SK-N-MC (cell line): ENCODE measurements at places on chromosomes 2 and 18.

GRCh38 chr18:25313268-25313667 is 38.7 kb downstream of the ZNF521 start:
- no peak for DNase-seq

- DNase-seq = peak; percentile 30
These were observed 344.6 kb upstream of the CHAC2 start for GRCh38 chr2:53422979-53423378.

- DNase-seq = no peak
These were observed 77.8 kb downstream of the RAPGEF4 start for GRCh38 chr2:172813314-172813888.

DNA sequence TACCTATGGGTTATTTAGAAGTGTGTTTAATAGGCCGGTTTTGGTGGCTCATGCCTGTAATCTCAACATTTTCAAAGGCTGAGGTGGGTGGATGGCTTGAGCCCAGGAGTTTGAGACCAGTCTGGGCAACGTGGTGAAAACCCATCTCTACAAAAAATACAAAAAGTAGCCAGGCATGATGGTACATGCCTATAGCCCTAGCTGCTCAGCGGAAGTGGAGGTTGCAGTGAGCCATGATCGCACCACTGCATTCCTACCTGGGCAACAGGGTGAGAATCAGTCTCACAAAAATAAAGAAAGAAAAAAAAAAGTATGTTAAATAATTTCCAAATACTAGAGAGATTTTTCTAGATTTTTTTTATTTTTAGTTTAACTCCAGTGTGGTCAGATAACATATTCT is 316.0 kb downstream of the KIAA1328 start:
- no peak for DNase-seq

- DNase-seq = no peak
These were observed 30.4 kb downstream of the ADAM17 start for GRCh38 chr2:9525266-9525665.

GRCh38 chr2:54459037-54459441 is 2.9 kb downstream of the SPTBN1 start:
- no peak for DNase-seq

DNA sequence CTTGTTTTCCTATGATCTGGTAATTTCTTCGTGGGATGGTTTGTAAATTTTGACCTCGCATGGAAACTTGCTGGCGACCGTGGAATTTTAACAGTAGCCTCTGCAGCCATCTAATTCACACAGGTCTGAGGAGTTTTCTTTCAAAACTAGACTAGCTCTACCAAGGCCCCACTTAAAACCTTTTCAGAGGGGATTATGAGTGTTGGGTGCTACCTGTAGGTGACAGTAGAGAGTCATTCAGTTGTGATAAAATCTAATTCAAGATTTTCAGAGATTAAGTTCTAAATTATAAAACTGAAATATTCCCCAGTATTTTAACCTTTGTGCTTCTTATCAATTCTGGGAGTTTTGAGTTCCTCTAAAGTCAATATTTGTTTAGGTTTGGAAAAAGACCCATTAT is 31.0 kb downstream of the THSD7B start:
- no peak for DNase-seq

GRCh38 chr2:108199726-108200125 is 40.0 kb upstream of the SULT1C3 start:
- DNase-seq = no peak

DNA sequence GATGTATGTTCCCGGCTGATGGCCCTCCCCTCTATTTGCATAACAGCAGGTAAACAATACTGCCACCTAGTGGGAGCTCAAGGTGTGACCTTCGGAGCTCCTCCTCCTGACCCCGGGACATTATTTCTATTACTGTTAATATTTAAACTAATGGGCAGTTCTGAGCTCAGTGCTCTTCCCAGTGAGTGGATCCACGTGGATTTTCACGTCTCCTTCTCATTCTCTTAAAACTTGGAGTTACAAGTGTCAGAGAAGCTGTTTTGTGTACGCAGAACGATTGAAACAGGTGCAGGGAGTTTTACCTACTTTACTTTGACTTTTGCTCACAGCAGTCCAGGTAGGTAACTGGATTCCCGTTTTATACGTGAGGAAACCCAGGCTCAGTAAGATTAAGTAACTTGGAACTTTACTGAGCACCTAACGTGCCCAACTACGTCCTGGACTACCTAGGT is 127.3 kb downstream of the PRKCE start:
- peak; percentile 14 for DNase-seq

DNA sequence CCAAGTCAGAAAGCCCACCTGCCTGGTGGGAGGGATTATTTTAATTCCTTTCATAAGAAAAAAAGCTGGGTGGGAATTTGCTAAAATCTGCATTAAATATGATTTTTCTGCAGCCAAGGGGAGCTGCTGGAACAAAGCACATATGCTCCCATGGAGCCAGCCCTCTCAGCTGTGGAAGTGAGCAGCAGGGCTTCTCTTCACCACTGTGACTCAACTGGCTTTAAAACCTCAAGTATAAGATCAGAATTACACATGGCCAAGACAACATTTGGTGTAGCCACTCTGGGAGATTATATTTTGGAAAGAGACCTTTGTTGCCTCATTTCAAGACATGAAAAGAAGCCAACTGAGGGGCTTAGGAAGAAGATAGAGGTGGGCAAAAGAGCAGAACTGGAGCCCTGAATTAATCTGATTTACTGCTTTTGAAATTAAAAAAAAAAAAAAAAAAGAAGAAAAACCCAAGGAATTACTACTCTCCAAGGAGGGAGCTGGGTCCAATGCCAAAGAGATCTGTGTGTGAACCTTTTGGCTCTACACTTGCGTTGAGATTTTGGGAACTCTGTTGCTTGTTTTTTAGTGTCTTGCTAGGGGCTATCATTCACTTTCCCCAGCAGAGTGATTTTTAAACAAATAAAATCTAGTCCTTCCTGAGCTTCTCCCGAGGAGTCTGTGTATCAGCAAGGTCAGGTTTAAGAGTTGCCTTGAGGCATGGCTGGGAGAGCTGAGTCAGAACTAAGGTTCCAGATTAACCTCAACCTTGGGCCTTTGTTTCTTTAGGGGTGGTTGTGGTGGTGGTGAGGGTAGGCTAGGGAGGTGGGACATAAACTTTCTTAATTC is 6.0 kb downstream of the LHCGR start:
- DNase-seq = no peak

DNA sequence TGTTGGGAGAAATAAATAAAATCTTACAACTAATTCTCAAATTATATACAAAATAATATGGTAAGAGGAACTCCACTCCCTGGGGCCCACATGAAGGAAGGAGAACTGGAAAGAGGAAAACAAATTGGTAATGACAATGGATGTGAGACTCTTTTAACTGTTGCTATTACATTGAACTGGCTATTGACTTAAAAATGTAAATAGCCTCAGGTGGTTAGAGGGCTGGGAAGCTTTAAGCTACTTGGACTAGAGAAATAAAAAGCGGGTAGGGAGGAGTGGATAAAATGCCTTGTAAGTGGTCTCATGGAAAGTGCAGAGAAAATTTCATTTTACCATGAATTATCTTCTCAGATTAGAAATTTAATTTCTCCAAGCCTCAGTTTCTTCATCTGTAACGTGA is 64.1 kb downstream of the KCNJ3 start:
- no peak for DNase-seq

GRCh38 chr2:211333377-211333776 is 777.0 kb downstream of the CPS1 start:
- no peak for DNase-seq

DNA sequence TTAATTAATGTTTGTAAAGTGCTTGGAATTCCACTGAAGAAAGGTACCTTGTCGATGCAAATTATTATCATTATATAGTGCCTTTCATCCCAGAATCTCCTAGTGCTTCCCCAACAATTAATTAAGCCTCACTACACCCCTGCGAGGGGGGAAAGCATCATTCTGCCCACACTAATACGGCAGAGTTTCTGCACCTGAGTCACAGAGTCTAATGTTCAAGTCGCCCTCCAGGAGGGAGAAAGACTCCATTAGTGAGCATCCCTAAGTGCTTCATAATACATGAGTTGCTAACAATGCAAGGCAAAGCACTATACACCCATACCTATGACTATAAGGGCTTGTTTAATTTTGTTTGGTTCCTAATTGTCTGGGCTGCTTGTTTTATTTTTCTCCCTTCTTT is 25.4 kb upstream of the NRP2 start:
- no peak for DNase-seq

- no peak for DNase-seq
These were observed 55.6 kb downstream of the TGFA start for GRCh38 chr2:70498054-70498453.

DNA sequence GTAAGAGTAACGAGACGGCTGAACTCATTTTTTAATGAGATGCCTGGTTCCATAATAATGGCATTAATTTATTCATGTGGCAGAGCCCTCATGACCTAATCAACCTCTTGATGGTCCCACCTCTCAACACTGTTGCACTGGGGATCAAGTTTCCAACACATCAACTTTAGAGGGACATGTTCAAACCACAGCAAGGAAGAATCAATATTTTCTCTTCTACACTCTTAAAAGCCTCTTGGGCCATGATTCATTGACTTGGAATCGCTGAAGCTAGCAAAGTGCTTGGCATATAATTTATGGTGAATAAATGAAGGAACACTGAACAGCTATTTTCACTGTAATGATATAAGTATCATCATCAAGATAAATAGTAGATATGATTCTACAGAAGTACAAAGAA is 333.0 kb downstream of the TNS1 start:
- no peak for DNase-seq

- no peak for DNase-seq
These were observed 37.2 kb downstream of the NLRC4 start for GRCh38 chr2:32227492-32227891.

DNA sequence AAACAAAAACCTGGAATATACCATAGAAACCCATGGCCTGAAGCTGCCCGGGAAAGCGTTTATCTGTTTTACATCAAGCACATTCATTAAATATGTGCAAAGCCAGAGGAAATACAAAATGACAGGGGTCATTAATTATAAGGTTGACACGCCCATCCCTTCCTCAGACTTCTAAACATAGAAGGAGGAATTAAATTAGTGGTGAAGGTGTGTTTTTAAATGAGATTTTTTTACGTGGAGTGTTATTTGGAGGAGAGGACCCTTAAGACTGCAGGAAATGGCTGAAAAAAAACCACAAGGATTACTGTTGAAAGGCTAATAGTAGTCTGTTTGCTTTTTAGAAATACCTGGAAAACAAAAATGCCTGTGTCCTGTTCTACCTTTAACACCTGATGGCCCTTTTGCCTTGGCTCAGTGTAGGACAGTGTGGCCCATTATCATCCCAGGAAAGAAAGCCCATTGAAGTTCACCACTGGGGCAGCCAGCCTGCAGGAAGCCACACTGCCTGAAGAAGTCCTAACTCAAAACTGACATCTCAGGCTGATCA is 123.2 kb downstream of the EPHA4 start:
- no peak for DNase-seq

DNA sequence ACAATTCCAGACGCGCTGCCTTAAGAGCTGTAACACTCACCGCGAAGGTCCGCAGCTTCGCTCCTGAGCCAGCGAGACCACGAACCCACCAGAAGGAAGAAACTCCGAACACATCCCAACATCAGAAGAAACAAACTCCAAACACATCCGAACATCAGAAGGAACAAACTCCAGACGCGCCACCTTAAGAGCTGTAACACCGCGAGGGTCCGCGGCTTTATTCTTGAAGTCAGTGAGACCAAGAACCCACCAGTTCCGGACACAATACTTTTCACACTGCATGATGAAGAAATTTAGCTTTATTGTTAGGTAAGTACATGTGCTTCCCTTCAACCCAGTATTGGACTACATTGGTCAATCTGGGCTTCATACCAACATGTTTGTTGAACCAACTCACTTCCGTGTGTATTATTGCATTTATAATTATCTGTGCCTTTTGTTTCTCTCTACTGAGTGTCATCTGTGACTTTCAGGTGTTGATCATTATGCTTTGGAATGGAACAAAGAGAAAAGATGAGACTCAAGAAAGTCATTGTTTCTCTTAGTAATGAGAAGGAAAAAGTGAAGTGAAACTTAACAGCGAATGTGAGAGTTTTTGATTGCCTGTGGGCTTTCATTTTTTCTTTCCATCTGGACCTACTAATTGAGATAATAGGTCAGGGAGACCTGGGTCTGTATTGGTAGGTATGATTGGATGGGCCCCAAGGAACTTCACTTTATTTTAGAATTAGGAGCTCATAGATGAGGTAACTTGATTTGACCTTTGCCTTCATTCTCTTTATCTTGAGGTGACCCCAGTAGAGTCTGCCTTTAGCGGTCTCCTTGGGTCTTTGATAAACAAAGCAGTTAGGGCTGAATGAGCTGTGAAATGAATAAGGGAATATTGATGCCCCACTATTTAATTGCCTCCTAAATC is 76.1 kb upstream of the CAVIN2 start:
- no peak for DNase-seq

DNA sequence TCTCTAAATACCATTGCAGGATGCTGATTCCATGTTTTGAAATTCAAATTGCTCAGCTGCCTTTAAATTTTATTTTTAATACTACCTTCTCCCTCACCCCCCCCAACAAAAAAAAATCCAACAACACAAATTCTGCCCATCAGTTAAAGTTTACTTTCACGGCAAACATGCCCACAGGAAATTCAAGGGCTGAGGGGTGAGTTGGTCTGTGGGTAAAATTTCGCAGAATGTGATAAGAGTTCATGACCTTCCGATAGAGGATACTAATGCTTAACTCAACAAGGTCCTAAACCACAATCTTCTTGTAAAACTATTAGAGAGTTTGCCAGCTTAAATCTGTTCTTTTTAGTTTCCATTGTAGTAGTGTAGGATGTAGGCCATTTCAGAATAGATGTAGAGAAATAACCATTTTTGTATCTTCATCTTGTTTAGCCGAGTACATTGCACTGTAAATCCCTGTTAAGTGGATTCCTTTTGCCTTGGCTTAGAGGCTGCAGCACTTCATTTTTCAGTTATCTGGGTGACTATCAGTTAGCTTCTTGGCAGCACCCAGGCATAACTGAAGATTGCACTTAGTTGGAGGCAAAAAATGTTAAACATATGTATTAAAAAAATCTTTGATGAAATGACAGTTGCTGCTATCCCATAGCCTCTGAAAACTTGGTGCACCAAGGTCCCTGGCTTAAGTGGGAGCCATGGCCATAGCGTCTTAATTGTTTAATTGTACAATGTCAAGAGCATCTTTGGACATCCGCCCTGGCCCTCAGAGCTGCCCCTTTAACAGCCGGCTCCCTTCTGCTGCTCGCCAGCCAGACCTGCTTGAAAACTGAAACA is 232.3 kb downstream of the HAUS1 start:
- DNase-seq = no peak

GRCh38 chr2:199775267-199775666 is 75.7 kb downstream of the FTCDNL1 start:
- DNase-seq = no peak

GRCh38 chr2:212892193-212892592 is 259.2 kb downstream of the IKZF2 start:
- no peak for DNase-seq

GRCh38 chr18:36377626-36378025 is 80.1 kb downstream of the FHOD3 start:
- DNase-seq = no peak

- DNase-seq = no peak
These were observed 139.8 kb downstream of the GLI2 start for GRCh38 chr2:120875431-120875830.

GRCh38 chr2:60152226-60152833 is 401.1 kb downstream of the BCL11A start:
- no peak for DNase-seq
